ENCODE measurements at places on chromosomes 2 and 18.

DNA sequence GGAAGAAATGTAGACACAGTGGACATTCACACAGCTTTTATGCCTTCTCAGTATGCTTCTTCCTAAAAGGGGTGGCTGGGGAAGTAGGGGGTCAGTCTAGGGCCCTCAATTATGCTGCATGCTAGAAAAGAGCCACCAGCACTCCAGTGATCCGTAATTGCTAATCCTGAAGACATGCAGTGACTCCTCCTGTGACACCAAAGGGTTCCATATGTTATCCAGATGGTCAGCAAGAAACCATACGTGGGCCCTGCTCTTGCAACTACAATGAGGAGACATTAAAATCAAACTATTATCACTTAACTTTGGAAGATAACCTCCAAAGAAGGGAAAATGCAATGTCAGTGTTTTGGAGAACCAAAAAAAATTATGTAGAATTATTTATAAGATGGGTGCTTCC, 143.4 kb upstream of the LYPD1 start:
- DNase-seq = no peak

- peak; percentile 70 for DNase-seq
Measured at GRCh38 chr2:38592951-38593350, 9.8 kb downstream of the HNRNPLL start.

DNA sequence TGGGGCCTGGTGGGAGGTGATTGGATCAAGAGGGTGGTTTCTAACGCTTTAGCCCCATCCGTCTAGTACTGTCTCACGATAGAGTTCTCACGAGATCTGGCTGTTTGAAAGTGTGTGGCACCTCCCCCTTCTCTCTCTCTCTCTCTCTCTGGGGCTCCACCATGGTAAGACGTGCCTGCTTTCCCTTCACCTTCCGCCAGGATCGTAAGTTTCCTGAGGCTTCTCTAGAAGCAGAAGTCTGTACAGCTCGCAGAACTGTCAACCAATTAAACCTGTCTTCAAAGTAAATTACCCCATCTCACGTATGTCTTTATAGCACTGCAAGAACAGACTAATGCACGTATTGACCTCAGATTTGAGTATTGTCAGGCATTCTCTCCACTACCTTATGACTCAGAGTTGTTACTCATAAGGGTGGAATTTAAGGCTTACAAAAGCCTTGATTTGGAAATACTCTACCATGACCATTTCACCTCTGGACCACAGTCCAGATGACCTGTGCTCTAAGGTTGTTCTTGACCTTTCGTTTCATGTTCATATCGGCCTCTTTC, 99.5 kb upstream of the AGAP1 start:
- peak; percentile 51 for DNase-seq

- DNase-seq = no peak
Measured at GRCh38 chr2:100855606-100856005, 35.7 kb downstream of the NPAS2 start.

GRCh38 chr18:8696749-8697211, 8.6 kb upstream of the MTCL1 start:
- peak; percentile 63 for DNase-seq

GRCh38 chr2:58516695-58517094, 275.6 kb upstream of the FANCL start:
- DNase-seq = no peak

DNA sequence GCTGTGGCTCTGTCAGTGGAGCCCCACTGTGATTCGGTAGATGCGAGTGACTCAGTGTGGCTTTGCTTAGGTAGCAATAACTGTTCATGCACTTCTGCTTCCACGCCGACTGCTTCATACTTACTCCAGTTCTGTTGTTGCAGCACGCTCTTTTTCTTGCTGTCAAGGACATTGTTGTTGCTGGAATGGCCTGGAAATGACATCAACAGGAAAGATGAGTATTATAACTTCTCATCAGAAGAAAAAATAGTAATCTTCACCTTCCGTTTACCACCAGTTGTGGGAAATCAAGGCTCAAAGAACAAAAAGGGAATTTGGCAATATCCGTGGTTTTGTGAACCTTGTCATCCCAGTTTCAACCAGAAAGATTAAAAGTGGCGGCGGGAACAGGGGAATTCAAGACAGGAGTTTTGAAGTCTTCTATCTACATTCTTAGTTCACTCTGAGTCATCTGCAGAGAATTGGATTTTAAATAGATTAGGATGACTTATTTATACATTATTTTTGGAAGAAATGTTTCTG, 8.3 kb downstream of the TM4SF20 start:
- DNase-seq = peak; percentile 56

All from fibroblast of skin of scalp (primary cell).